ENCODE measurements at places on chromosomes 16 and 17.

DNA sequence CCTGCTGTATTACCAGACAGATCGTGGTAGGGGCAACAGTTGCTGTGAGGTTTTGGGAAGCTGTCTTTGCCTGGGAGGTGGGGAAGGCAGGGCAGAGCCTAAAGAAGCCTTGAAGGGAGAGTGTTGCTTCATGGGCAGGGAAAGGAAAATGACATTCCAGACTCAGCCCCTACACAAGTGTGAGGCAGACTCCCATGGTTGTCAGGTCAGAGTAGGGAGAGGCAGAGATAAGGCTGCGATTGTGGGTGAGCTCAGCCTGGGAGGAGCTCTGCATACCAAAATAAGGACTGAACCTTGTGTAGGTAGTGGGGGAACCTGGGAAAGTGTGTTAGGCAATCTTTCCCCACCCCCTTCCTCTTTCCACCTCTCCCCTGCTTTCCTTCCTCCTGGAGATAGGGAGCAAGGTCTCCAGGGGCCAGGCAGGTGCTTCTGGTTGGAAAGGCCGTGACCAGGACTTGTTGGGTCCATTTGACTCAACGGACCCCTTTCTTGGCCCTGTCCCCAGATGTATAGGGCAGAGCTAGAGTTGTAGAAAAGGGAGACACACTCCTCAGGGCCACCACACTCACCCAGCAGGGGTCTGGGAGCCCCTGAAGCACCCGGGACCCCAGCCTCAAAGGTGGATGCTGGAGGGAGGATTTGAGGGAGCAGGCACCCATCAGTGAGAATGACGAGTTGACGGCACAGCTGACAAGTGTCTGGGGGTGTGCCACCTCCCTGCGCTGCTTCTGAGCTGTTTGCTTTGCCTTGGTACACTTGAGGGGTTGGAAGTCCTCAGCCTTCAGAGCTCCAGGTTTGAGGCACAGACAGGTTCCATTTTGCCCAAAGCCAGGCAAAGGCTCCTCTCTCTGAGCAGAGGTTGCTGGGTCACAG lies 18.5 kb upstream of the TOB1 start:
- DNase-seq = no peak

DNA sequence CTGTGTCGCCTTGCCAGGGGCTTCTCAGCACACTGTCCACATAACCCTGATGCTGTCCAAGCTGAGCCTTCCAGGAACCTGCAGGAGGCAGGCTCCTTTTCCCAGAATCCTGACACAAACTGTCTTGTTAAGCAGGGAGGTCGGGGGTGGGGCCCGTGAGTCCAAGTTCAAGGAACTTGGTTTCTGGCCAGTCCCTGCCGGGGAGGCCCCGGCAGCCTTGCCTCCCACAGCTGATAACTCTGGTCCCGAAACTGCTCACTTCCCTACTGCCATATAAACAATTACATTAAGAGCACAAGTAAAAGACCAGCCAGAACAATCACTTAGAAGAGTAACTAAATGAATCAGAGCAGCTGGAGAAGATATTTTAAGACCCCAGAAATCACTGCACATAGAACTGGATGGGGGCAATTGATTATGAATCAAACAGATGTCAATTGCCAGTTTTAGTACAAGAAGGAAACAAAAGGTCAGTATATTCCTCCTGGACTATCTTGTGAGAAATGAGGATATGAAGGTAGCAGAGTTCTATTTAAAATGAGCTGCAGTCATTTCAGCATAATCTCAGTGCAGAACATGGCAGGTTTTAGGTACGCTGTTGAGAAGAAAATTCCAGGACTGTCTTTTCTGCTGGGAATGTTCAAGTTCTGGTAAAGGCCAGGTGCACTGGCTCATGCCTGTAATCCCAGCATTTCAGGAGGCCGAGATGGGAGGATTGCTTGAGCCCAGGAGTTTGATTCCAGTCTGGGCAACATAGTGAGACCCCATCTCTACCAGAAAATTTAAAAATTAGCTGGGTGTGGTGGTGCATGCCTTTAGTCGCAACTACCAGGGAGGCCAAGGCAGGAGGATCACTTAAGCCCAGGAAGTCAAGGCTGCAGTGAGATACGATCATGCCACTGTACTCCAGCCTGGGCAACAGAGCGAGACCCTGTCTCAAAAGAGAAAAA lies 169.8 kb downstream of the PITPNC1 start:
- DNase-seq = no peak

DNA sequence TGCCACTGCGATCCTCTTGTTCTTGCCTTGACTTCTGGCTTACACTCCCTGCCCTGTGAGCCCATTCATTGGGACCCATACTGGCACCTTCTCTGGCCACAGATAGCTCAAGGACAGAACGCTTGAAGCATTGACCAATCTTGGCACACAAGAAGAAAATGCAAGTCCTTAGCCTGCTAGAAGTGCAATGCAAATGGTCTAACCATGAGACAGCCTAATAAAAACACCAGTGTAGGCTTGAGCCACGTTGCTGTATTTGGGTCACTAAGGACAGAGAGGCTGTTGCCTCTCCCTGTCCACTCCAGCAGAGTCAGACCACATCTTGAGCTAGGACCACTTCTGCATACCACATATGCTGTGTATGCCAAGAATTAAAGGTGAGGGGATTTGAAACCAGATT lies 41.2 kb upstream of the HLF start:
- DNase-seq = no peak

- no peak for DNase-seq
Measured at GRCh38 chr16:6573577-6573976, 759.1 kb upstream of the RBFOX1 start.

DNA sequence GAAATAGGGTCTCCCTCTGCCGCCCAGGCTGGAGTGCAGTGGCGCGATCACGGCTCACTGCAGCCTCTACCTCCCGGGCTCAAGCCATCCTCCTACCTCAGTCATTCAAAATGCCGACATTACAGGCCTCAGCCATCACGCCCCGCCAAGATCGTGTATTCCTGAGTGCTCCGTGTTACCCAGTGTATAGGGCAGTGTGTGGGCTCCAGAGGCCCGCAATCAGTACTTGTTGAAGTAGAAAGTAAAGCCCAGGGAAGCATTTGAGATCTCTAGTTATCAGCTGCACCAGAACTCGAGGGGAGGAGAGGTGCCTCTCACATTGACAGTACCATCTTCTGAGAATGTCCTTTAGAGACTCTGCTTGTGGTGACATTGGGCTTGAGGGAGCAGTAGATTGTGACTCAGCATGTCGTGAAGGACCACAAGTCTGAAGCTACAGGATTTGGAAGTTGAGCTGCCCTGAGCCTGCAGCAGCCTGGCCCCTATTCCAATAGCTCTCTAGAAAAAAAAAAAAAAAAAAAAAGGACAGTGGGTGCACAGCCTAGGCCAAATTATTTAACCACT lies 1.1 kb upstream of the PRPSAP1 start:
- peak; percentile 76 for DNase-seq

DNA sequence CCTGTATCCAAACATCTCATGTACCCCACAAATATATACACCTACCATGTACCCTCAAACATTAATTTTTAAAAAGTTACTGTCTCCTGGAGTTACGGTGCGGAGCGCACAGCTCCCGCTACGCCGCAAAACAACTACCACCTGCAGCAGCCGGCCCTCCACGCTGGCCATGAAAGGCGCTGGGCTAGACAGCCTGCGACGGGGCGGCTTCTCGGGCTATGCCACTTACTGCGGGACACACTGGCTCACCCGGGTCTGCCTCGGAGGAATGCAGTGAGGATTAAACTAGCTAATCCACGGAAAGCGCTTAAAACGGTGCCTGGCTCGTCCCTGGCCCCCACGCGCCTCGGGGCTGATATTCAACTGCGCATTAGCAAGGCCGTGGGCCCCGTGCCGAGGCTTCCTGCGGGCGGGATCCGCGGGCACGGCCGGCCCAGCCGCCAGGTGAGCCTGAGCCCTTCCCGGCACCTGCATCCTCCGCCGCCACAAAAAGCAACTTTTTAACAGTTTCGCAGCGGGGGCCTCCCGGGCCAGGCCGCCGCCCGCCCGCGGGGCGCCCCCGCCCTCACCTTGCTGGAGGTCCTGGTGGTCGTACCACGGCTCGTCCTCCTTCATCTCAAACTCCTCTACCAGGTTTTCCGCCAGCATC lies 633 bp downstream of the CDR2 start:
- peak; percentile 27 for DNase-seq

Measured in hematopoietic multipotent progenitor cell treated with erythropoietin and hydrocortisone succinate and interleukin-3 and kit ligand, for 15 days (in vitro differentiated cells).